Right lung (tissue), 10 donors: ENCODE measurements at places on chromosomes 11 and 22. TPM values are rescaled to one million over a fixed set of nuclear protein-coding genes. Genes with fewer than 3 reads are reported as not detected.

GAL3ST3 gene
- polyA plus RNA-seq: 0.18 TPM

PDE2A gene
- 10.5 TPM for polyA plus RNA-seq

RAPSN gene
- polyA plus RNA-seq: 0.29 TPM

TIGD3 gene
- 0.21 TPM for polyA plus RNA-seq

OR8D1 gene
- polyA plus RNA-seq: not detected

GRCh38 chr11:63871962-63872799, 33.3 kb downstream of the MARK2 start:
- peak; percentile 72 for DNase-seq

DNA sequence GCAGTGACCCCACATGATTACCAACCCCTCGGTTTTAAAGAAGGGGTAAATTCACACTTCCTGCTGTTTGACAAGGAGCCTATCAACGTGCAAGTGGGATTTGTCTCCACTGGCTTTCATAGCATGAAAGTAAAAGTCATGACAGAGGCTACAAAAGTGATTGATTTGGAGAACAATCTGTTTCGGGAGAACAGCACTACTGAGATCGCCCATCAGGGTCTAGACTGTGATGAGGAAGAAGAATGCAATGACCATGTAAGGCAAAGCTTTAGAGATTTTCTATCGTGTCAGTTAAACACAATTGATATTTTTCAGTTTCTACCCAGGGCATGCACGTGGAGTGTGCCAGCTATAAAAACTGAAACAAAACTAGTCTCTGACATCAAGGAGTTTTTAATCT, 41.7 kb downstream of the HORMAD2 start:
- DNase-seq: no peak
